CD4-positive, CD25-positive, alpha-beta regulatory T cell (primary cell): ENCODE measurements at places on chromosomes 5 and 9.

DNA sequence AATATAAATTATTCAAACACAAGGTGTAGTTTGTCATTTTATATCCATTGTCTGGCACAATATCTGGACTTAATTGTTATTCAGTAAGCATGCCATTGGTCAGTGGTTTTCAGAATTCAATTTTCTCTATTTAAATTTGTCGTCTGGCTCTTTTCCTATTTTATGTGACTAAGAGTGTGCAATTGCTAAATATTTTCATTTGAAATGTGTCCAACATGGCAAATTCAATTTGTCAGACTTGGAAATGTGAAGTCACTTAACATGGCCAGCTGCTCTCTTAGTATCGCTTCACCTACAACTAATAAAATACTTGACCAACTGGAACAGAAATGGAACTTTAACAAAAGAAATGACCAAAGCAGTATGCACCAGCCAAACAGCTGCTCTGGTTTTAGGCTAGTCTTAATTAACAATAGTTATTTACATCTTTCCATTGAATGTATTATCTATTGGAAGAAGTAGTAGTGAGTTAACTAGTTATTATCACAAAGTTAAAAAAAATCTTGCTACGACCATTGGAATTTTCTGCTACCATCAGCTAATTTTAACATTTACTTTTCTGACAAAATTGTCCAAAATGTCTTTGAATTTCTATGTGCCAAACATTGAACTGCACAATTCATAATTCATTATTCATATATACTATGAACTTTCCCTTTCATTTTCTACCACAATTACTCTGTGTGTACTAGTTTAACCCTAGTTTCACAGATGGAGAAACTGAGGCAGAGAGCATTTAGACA is 720.7 kb upstream of the FAM174A start:
- no peak for DNase-seq

- DNase-seq = no peak
Observed at GRCh38 chr9:82254646-82255367, 266.2 kb downstream of the SPATA31D1 start.

DNA sequence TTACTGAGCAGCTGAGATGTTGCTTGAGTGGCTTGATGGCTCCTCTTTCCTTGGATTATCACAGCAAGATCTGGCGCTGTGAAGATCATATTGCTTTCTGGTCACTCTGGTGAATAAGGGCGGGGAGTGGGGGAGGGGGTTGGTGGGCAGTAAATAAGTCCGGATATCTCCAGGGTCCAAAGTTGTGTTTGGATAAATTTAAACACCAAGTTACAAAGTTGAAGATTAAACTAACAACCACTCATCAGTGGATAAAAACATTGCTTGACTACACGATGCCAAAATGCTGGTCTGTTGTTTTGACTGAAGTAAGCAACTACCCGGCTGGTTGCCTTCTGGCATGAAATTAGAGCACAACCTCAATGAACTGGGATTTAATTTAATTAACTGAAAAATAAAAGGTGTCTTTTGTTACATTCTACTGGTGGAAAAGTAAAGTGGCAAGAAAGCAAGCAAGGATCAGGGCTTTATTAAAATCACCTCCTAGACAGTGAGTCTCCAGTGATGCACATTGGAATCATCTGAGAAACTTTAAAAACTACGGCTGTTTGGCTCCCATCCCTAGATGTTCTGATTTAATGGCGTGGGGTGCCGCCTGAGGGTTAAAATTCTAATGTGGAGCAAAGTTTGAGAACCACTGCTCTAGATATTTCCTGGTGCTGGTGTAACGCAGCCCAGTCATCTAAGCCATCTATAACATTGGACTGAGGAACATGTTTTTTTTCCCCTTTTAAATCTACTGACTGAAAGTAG is 86.7 kb upstream of the AGXT2 start:
- DNase-seq = no peak

DNA sequence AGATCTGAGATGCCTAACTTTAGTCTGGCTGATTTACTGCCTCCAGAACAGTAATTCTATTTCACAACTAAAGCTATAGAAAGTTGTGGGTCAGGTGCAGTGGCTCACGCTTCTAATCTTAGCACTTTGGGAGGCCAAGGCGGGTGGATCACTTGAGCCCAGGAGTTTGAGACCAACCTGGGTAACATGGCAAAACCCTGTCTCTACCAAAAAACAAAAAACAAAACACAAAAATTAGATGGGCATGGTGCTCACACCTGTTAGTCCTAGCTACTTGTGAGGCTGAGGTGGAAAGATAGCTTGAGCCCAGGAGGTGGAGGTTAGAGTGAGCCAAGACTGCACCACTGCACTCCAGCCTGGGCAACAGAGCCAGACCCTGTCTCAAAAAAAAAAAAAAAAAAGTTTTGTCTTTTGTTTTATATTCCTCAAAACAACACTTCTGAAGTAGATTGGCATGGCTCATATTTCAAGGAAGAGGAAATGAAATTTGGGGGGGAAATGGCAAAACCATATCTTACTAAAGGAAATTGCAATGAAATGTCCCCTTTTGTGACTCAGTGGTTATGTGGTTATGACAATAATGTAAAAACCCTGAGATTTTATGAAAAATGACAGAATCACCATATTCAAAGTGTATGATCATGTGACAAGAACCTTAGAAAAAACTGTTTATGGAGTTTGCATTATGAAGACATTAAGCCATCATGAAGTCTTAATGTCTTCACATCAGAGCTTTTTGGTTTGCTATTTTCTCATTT is 16.2 kb downstream of the FNBP1 start:
- no peak for DNase-seq

DNA sequence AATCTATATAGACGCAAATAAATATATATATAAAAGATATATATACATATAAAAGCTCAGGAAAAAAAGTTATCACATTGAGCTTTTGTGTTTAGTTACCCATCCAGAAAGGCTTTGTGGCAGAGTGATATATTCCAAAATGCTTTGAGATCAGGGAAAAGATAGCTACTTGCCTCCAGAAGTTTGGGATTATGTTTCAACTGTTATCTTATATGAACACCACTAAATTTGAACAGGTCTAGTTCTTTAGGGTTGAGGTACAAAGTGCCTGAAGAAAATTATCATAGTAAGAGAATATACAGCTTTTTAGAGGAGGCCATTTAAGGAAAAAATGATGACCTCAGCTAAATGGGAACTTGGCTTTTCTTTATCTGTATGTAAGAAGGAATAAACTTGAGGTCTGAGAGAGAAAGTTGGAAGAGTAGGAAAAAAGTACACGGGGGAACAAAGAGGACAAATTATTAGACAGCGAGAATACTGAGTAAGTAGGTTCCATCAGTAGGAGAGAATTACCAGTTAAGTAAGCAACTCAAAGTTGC is 2.4 kb downstream of the ERP44 start:
- no peak for DNase-seq
